CD8-positive, alpha-beta memory T cell (primary cell): ENCODE measurements at places on chromosomes 16 and 17. TPM values are rescaled to one million over a fixed set of nuclear protein-coding genes. Genes with fewer than 3 reads are reported as not detected.

GRCh38 chr17:27778183-27778582 lies 22.1 kb downstream of the NOS2 start:
- H3K27ac ChIP-seq: no peak overlapping the region
- DNase-seq: no peak

DNA sequence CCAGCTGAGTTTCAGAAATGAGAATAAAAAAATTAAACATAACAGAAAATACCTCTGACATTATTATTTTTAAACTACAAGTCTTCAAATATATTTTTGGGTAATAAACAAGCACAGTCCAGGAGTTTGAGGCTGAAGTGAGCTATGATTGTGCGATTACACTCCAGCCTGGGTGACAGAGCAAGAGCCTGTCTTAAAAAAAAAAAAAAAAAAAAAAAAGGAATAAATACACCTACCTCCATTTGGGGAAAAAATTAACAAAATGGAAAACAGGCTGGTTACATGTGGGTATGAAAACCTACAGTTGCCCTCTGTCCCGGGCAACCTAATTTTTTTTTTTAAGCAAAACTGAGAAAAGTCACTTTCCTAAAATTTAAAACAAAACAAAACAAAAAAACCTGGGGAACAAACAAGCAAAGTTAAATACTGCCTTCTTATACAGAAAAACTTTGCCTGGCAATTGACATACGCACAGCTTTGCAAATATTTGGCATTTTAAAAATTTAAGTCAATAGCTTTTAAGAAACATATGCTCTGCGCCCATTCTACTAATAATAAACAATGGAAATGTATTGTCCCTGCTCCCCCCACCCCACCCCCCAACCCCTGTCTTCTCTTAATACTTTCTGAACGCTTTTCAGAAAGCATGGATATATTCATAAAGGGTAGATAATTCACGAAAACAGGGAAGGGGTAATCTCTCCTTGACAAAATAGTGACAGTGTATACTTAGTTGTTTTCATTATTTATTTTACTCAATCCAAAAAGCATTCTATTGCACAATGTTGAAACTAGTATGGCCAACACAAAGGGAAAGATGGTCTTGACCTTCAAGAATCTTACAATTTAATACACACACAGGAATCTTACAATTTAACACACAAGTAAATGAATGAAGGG lies 81.3 kb downstream of the STH start:
- H3K4me3 ChIP-seq: no peak overlapping the region
- H3K4me1 ChIP-seq: peaks cover 27% of the 10 kb centered on the region
- peaks cover 5% of the 10 kb centered on the region for H3K36me3 ChIP-seq
- no peaks in the 10 kb centered on the region for H3K27me3 ChIP-seq

DNA sequence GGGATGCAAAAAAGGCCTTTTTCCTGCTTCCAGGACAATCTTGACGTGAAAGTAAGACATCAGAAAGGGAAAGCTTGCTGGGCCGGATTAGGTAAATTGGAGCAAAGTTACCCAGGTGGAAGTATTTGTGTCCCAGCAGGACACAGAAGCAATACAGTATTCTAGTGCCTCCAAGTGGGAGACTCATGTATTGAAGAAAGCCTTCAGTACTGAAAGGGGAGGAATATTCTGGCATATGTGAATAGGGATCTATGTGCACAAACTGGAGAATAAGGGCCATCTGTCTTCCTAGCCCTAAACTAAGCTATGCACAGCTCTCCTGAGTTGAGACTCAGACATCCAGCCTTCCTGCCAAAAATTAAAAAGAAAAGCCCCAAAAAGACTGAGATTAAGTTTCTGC lies 327.3 kb upstream of the CDH8 start:
- H3K4me3 ChIP-seq: no peak overlapping the region
- no peaks in the 10 kb centered on the region for H3K4me1 ChIP-seq
- no peaks in the 10 kb centered on the region for H3K27me3 ChIP-seq
- H3K27ac ChIP-seq: no peak overlapping the region
- DNase-seq: no peak

GRCh38 chr16:86573646-86574508 lies 4.5 kb upstream of the FOXL1 start:
- no peak overlapping the region for H3K4me3 ChIP-seq
- no peak overlapping the region for H3K27ac ChIP-seq
- H3K36me3 ChIP-seq: no peaks in the 10 kb centered on the region
- peaks cover 36% of the 10 kb centered on the region for H3K27me3 ChIP-seq
- no peaks in the 10 kb centered on the region for H3K4me1 ChIP-seq

Gene SEC14L5
- not detected for total RNA-seq
